ENCODE measurements at places on chromosomes 2 and 18. TPM values are rescaled to one million over a fixed set of nuclear protein-coding genes. Genes with fewer than 3 reads are reported as not detected.

Gene ANO7
- total RNA-seq: 2.6 TPM

DNA sequence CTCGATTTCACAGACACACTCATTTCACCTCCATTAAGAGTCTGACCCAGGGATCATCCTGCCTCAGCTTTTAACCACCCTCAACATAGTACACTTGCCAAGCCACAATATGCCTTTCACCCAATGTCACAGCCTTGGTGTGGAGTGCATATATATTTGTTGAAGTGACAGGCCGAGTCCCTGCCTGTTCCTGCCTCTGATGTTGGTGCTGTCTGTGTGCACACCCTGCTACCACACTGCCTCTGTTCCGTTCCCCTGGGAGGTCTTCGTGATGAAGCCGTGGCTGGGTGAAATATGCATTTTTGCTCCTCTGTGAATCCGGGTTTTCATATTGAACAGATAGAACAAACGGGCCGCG is 90.3 kb downstream of the RNF144A start:
- H3K36me3 ChIP-seq: no peaks in the 10 kb centered on the region
- H3K4me3 ChIP-seq: no peak overlapping the region
- no peak for DNase-seq
- H3K27ac ChIP-seq: peak overlapping the region; percentile 99

Gene CYS1
- 0.15 TPM for total RNA-seq

DNA sequence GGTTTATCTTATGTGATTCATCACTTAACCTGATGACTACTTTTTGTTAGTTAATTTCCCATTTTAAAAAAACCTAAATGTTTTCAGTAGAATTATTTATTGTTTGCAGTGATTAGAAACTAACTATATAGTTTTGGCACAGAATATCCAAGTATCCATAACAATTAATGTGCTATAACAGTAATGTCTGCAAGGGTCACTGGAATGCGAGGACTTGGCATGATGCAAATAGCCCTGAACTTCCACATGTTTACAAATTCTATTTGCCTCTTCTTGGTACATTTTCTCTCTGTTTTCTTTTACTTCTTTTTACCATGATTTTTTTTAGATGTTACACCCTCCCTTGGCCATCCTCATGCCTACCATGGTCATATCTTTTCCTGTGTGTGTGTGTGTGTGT is 49.3 kb upstream of the GALNT3 start:
- no peak for DNase-seq
- H3K36me3 ChIP-seq: no peaks in the 10 kb centered on the region
- no peaks in the 10 kb centered on the region for H3K27me3 ChIP-seq
- H3K4me3 ChIP-seq: no peak overlapping the region
- no peak overlapping the region for H3K27ac ChIP-seq
- peaks cover 4% of the 10 kb centered on the region for H3K4me1 ChIP-seq

DNA sequence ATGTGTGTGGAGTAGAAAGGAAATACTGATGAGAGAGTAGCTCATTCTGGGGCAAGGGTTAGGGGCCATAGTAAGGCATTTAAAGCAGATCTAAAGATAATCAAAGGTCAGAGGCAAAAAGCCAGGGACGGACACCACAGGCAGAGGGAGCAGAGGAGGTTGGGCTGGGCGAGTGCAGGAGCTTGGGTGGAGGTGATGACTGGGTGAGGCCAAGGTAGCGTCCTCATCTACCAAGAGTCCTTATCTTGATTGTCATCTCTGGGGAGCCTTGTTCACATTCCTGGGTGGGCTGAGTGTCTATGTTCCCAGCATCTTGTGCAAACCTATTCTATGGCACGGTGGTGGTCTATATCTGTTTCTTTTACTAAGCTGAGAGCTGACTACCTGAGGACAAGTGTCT is 26.1 kb upstream of the SAG start:
- H3K27ac ChIP-seq: no peak overlapping the region
- no peaks in the 10 kb centered on the region for H3K4me1 ChIP-seq
- no peak overlapping the region for H3K4me3 ChIP-seq
- no peaks in the 10 kb centered on the region for H3K27me3 ChIP-seq

GRCh38 chr18:8073167-8073566 is 506.1 kb downstream of the PTPRM start:
- H3K36me3 ChIP-seq: no peaks in the 10 kb centered on the region
- H3K27me3 ChIP-seq: no peaks in the 10 kb centered on the region
- no peak overlapping the region for H3K4me3 ChIP-seq
- no peak for DNase-seq
- H3K27ac ChIP-seq: no peak overlapping the region
- H3K4me1 ChIP-seq: no peaks in the 10 kb centered on the region

- no peak overlapping the region for H3K27ac ChIP-seq
- no peak overlapping the region for H3K4me3 ChIP-seq
- no peaks in the 10 kb centered on the region for H3K27me3 ChIP-seq
These were observed 31.3 kb upstream of the MALL start for GRCh38 chr2:110146945-110147332.

Gene LYG2
- total RNA-seq: not detected

- no peak overlapping the region for H3K27ac ChIP-seq
- no peaks in the 10 kb centered on the region for H3K36me3 ChIP-seq
- H3K27me3 ChIP-seq: no peaks in the 10 kb centered on the region
- DNase-seq: no peak
- H3K4me1 ChIP-seq: peaks cover 10% of the 10 kb centered on the region
- no peak overlapping the region for H3K4me3 ChIP-seq
These were observed 37.4 kb downstream of the ZC3H6 start for GRCh38 chr2:112312821-112313220.

Gene KIAA1328
- total RNA-seq: 4.4 TPM

DNA sequence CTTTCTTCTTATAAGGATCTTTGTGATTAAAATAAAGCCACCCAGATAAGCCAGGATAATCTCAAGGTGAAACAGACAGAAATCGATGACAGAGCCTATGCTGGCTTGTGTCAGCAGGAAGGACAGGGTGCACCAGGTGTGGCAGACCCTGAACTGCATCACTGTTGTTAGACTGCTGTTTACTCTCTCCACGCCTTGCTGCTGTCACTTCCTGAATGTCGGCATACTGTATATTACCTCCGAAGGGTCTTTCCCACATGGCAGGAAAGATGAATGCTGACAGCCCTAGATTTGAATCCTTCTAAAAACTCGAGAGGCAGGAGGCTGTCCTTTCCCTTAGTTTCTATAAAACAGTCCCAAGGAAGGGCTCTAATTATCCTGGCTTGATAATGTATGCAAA is 18.9 kb upstream of the TMEM163 start:
- peak overlapping the region; percentile 20 for H3K27ac ChIP-seq
- H3K27me3 ChIP-seq: no peaks in the 10 kb centered on the region
- DNase-seq: peak; percentile 28
- H3K4me3 ChIP-seq: no peak overlapping the region
- H3K4me1 ChIP-seq: peaks cover 26% of the 10 kb centered on the region

DNA sequence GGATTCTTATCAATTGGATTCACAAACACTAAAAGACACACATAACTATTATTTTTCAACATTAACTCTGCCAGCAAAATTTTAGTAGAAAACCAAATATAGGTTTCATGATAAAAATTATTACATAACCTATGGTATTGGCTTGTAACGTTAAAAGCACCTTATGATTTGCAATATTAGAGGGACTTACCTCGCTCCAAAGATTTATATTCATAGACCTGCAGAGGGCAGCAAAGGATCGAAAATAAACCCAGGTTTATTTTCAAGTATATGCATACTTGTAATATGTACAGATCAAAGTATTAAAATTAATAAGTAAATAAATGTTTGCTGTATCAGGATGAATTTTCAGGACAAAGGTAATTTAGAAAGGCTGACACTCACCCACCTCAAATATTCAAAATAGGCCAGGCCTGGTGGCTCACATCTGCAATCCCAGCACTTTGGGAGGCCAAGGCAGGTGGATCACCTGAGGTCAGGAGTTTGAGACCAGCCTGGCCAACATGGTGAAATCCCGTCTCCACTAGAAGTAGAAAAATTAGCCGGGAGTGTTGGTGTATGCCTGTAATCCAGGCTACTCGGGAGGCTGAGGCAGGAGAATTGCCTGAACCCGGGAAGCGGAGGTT is 45.3 kb downstream of the LRPPRC start:
- H3K27me3 ChIP-seq: no peaks in the 10 kb centered on the region
- no peak overlapping the region for H3K27ac ChIP-seq
- no peak overlapping the region for H3K4me3 ChIP-seq
- DNase-seq: peak; percentile 69
- H3K36me3 ChIP-seq: peaks cover 83% of the 10 kb centered on the region
